NCI-H524 (cell line): ENCODE measurements at places on chromosomes 2 and 18.

GRCh38 chr2:186349508-186349907, 136.6 kb upstream of the ZC3H15 start:
- DNase-seq = no peak

DNA sequence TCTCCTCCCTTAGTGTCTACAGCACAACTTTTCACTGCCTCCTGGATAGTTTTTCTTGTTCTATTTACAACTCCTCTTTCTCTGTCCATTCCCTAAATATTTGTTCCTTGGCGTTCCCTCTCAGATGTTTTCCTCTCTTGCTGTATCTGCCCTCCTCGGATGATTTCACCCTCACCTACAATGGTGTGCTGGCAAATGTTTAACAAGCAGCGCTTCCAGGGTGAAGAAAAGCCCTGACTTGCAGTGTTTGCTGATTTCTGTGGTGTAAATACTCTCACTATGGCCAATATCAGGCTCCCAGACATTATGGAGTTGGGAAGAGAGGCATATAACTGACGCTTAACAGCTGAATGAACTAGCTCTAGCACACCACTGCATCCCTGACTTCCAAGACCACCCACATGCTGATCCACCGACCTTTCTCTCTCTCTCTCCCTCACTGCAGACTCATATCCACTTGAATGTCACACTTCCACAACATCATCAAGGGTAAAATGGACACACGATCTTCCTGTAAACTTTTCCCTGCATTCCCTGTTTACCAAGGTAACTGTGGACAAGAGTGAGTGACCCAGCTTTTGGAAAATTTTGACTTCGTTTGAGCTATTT, 31.5 kb upstream of the SPTBN1 start:
- no peak for DNase-seq

DNA sequence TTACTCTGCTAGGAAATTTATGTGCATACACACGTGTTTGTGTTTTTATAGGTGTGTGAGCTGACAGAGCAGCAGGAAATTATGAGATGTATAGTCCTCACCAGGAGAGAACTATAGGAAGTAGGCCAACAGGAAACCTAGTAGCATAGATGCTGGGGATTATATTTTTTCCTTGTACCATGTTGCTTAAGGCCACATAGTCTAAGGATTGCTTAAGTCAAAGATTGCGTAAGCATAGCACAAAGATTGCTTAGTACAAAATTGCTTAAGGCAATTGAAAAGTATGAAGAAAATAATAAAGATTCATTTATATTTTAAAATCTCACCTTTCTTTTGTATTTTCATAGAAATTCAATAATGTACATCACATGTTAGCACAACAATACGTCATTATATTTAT, 18.7 kb upstream of the CCDC102B start:
- DNase-seq = no peak

GRCh38 chr2:48886919-48887318, 131.4 kb upstream of the LHCGR start:
- no peak for DNase-seq

GRCh38 chr2:106054880-106055655, 139.0 kb downstream of the UXS1 start:
- no peak for DNase-seq

GRCh38 chr2:220785178-220785577, 786.9 kb downstream of the EPHA4 start:
- peak; percentile 23 for DNase-seq
